ENCODE measurements at places on chromosomes 16 and 17.

DNA sequence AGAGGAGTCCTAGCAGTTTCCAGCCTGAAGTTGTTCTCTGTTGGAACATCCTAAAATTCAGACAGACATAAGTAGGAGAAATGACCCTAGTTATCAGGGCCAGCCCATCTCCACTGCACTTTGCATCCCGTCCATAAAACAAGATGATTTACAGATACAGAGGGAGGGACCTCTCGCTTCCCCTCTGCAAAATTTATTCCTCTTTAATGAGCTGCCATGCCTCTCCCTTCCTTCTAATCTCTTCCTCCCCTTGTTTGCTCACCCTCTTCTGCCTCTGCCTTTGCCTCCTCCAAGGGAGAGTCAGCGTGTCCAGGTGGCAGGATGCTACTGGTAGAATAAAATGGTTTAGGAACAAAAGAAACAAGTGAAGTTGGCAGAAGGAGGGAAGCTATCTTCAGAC lies 351.3 kb downstream of the SOX9 start:
- DNase-seq = no peak

- no peak for DNase-seq
Measured at GRCh38 chr17:77613627-77614026, 344.9 kb upstream of the TNRC6C start.

- DNase-seq = peak; percentile 72
Measured at GRCh38 chr17:63622574-63623390, 565 bp downstream of the MAP3K3 start.

GRCh38 chr17:17682737-17683680 lies 1.8 kb downstream of the RAI1 start:
- DNase-seq = peak; percentile 92

DNA sequence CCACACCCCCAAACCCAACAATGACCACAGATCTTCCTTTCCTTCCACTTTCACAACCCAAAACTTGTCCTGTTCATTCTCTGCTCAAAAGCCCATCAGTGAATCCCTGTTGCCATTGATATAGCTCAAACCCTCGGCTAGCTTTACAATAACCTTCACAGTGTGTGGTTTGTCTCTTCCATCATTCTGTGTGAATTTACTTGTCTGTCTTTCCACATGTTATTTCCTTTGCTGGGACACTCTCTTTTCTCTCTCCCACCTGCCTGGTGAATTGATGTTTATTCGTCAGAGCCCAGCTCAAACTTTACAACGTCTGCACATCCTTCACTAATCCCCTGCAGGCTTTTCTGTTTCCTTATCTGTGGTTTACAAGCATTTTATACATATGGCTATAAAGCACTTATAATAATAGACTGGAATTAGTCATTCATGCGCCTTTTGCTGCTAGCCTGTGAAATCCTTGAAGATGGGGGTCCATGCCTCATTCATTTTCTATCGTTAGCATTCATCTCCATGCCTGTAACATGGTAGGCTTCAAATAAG lies 114.4 kb downstream of the CDH13 start:
- peak; percentile 85 for DNase-seq

GRCh38 chr17:81009136-81009535 lies 17.5 kb downstream of the CHMP6 start:
- DNase-seq = no peak

GRCh38 chr17:56821847-56822534 lies 11.7 kb downstream of the C17orf67 start:
- no peak for DNase-seq

- peak; percentile 92 for DNase-seq
Measured at GRCh38 chr17:42016941-42017865, at the start of gene DNAJC7. Gene DNAJC7, minus strand, starts transcription at chr17:42017439. Its CDS starts 23 bp downstream, at chr17:42017416.

GRCh38 chr17:13228225-13228624 lies 210.4 kb upstream of the ELAC2 start:
- no peak for DNase-seq

GRCh38 chr16:27149986-27150385 lies 53.3 kb upstream of the KDM8 start:
- no peak for DNase-seq

DNA sequence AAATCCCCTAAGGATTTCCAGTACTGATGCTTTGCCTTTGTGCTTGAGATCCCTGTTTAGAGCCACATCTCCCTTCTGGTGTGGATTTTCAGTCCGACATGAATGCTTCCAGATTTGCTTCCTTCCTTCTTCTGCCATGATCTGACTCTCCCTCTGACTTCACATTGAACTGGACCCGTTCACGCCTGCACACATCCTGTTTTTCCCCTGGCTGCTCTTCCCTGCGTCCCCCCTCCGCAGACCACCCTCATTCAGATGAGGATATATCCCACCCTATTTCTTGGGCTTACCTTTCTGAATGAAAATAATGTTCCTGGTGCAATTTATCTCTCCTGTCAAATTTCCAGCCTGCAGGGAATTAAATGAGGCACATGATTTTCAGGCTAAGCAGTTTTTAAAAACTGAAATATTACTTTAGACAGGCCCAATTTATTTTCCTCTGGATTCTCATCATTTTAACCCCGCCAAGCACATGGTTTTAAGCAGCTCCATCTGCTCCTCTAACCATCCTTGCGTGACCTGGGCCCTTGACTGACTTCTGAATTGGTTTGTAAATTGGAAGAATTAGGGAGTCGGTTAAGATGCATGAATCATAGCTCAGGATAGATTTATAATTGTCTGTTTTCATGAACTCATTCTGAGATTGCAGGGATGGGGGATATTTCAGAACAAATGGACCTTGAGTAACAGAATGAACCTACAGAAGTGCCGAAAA lies 59.2 kb downstream of the BMERB1 start:
- peak; percentile 61 for DNase-seq

GRCh38 chr16:81797443-81797842 lies 18.4 kb downstream of the PLCG2 start:
- no peak for DNase-seq

DNA sequence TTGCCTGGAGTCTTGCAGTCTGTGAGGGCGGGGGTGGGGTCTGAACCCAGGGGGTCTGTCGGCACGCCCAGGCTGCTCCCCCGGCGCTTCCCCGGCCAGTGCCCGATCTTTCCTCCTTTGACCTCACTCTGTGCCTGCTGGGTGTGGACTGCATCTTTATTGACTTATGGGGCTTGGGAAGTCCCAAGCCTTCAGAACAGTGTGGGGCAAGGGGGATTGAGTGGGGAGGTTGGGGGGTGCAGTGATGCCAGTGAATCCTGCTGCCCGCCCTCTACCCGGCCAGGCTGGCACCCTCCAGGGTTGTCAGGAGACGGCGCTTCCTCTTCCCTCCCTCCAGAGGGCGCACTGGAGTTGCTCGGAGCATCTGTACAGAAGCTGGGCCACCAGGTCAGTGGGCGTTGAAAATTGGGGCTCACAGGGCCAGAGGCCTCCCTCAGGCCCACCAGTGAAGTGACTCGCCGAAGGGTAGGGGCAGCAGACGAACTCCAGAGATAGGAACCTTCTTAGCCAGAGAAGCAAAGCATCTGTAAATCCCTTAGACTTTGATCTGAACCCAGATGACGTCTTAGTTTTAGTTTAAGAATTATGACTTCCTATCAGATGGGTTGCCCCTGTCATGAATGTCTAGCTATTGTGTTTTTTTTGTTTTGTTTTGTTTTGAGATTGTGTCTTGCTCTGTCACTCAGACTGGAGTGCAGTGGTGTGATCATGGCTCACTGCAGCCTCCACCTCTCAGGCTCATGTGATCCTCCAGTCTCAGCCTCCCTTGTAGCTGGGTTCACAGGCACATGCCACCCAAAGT lies 184.8 kb upstream of the CIBAR2 start:
- DNase-seq = peak; percentile 16

- no peak for DNase-seq
Measured at GRCh38 chr17:82000803-82001570, 21.7 kb downstream of the CENPX start.

DNA sequence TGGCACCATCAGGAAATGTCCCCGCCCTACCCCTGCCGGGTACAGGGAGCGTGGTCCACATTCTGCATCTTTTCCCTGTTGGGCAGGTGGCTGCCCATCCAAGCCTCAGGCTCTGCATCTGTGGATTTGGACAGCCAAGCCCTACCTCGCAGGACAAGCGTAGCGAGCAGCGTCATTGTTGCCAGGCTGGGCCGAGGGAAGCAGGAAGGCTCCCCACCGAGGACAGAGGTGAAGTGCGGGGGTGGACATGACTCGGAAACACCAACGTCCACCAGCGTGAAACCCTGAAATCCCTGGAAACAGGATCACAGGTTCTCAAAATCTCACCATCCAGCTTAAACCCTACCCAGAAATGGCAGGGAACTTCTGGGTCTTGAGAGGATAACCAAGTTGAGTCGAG lies 73.6 kb downstream of the SOCS1 start:
- DNase-seq = no peak

- DNase-seq = peak; percentile 40
Measured at GRCh38 chr17:30590081-30590733, 113.0 kb downstream of the GOSR1 start.

- peak; percentile 81 for DNase-seq
Measured at GRCh38 chr16:15973421-15973820, 24.0 kb downstream of the ABCC1 start.

DNA sequence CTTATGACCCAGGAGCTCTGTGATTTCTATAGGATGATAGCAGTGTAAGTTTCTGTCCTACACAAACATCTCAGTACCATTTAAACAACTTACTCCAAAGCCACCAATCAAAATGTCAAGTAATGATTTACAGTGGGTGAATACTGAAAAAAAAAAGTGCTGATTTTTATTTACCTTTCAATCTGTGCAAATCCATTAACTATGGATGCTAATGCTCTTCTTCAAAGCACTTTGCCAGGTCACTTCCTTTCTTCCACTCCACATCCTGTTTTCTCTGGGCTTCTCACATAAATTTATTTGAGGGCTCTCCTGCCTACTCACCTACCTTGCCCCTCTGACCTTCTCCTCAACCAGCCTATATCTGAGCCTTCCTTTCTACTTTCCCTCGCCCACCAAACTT lies 101.6 kb downstream of the SKAP1 start:
- DNase-seq = no peak

DNA sequence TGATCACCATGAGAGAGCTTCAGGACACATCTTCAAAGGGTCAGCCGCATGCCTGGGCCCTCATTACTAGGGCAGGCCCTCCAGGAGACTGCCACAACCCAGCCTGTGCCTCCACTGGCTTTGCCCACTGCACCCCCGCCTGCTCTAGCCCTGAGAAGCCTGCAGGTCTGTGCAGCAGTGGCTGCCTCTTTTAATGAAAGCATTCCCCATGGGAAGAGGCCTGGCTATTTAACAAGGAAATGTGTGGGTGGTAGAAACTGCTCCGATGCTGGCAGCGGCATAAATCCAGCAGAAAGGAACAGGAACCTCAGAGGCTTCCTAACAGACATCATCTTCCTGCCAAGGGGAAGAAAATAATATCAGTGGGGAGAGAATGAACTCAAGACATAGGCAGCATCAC lies 375 bp upstream of the KRT32 start:
- no peak for DNase-seq

DNA sequence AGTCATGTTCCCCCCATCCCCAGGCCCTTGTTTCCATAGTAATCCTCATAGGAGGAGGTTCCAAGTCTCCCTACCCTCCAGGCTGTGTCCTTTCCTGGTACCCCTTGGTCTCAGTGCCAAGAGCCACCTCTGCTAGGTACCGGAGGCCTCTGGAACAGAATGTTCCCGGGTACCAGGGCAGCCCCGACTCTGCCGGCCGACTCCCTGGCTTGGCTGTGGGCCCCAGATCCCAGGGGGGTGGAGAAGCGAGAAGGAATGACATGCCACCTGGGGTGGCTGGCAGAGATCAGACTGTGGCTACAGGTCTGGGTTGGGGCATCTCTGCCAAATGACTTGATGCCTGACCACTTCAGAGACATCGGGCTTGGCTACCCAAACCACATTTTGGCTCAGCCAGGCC lies 3.6 kb downstream of the STAC2 start:
- no peak for DNase-seq

DNA sequence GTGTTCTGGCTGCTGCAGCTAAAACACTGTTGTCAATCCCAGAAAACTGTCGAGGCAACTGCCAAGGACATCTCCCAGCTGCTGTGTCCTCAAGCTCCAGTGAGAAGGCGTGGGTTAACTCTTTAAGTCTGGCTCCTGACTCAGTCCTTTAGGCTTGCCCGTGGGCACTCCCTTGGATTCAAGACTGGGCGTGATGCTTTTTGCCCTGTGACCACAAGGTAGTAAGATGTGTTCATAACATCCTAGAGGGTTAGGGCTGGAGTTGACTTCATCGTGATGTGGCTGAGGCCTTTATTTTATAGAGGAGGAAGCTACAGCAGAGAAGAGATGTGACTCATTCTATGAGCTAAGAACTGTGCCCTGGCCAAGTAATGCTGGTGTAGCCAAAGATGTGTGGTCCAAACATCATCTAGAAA lies 50.9 kb upstream of the TEKT3 start:
- peak; percentile 85 for DNase-seq

- DNase-seq = no peak
Measured at GRCh38 chr17:7893187-7893880, 4.7 kb downstream of the CHD3 start.

DNA sequence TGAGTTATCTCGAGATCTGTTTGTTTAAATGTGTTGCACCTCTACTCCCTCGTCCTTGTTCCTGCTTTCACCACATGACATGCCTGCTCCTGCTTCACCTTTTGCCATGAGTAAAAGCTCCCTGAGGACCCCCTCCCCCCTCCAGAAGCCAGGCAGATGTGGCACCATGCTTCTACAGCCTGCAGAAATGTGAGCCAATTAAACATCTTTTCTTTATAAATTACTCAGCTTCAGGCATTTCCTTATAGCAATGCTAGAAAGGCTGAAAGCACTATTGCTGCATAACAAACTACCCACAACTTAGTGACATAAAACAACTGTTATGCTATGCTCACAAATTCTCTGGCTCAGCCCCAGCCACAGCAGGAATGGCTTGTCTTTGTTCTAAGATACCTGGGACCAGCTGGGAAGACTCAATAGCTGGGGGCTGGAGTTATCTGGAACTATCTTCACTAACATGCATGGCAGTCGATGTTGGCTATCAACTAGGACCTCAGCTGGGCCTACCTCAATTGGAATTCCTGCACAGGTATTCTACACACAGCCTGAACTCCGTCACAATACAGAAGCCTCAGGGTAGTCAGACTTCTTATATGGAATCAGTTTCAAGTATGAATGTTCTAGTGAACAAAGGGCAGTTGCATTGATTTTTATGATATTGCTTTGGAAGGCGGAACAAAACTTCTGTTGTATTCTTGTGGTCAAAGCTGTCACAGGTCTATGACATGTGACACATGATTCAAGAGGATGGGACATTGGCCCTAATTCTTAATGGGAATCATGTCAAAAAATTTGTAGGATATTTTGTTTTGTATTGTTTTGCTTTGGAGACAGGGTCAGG lies 186.0 kb upstream of the PIRT start:
- no peak for DNase-seq

- DNase-seq = peak; percentile 33
Measured at GRCh38 chr17:79294459-79295071, 219.9 kb downstream of the ENGASE start.
